Activated T-cell treated with anti-CD3 and anti-CD28 coated beads for 48 hours (primary cell): ENCODE measurements at places on chromosomes 6 and 20.
A peak's percentile ranks its signal among the peaks of the same experiment; 100 is the strongest.

DNA sequence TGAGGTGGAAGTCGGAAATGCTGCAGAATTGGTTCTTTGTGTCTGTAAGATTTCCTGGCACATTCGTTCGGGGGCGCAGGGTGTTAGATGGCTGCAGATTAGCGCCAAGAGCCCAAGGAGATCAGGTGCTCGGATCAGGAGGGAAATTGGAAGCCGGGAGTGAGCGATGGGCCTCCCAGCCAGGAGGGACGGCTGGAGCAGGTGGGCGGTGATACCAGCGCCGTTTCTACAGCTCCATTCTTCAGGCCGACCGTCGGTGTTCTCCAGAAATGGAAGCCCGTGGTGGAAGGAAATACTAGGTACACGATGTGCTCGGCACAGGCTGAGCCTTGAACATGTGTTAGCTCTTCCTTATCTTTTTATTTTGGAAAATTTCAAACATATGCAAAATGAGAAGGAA is 6.5 kb downstream of the SIRPA start:
- DNase-seq, result no peak

- DNase-seq, result no peak
Measured at GRCh38 chr6:166566026-166567011, 20.2 kb downstream of the RAMACL start.

- peak; percentile 50 for DNase-seq
Measured at GRCh38 chr20:4108495-4109306, 93.3 kb upstream of the RNF24 start.

GRCh38 chr20:18430172-18430826 is 36.5 kb downstream of the DZANK1 start:
- DNase-seq, result no peak

- DNase-seq, result no peak
Measured at GRCh38 chr6:116244284-116244683, 9.6 kb downstream of the TSPYL4 start.

- no peak for DNase-seq
Measured at GRCh38 chr6:120965814-120966213, 368.5 kb downstream of the TBC1D32 start.

DNA sequence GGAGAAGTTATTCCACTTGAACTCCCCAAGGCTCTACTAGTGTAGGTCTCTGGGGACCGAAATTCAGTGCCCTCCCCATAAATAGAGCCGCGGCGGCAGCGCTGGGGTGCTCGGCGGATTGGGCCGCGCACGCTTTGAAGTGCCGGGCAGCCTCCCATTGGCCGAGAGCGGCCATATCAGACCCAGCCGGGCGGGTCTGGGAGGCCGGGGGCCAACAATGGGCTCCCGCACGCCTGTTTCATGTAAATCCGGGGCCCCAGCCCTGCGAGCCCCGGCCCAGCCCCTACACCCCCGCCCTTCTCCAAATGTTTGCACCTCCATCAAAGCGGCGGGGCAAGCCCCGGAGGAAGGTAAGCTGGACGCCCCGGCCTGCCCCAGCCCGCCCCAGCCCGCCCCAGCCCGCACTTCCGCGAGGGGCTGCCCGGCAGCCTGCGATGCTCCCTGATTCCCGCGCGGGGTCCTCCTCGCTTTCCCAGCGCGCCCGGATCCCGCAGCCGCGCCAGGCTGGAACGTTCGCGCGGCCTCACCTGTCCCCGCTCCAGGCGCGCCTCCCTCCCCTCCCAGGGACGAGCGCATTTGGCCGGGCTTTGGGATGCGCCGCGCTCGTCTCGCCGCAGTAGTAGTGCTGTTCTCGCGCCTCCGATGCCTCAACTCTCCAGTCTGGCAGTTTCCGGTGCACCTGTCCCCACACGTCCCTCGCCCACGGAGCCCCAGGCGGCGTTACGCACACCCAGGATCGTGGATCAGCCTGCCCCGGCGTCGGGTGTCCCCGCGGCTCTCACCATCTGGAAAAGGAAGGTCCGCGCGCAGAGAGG is at the start of gene TBXT:
TBXT (minus strand) TSS at position 51 of the 815 bp plus-strand sequence. CDS start 260 bp downstream, outside the sequence.
- DNase-seq, result no peak

GRCh38 chr20:20333866-20334265 is 34.0 kb upstream of the INSM1 start:
- no peak for DNase-seq

DNA sequence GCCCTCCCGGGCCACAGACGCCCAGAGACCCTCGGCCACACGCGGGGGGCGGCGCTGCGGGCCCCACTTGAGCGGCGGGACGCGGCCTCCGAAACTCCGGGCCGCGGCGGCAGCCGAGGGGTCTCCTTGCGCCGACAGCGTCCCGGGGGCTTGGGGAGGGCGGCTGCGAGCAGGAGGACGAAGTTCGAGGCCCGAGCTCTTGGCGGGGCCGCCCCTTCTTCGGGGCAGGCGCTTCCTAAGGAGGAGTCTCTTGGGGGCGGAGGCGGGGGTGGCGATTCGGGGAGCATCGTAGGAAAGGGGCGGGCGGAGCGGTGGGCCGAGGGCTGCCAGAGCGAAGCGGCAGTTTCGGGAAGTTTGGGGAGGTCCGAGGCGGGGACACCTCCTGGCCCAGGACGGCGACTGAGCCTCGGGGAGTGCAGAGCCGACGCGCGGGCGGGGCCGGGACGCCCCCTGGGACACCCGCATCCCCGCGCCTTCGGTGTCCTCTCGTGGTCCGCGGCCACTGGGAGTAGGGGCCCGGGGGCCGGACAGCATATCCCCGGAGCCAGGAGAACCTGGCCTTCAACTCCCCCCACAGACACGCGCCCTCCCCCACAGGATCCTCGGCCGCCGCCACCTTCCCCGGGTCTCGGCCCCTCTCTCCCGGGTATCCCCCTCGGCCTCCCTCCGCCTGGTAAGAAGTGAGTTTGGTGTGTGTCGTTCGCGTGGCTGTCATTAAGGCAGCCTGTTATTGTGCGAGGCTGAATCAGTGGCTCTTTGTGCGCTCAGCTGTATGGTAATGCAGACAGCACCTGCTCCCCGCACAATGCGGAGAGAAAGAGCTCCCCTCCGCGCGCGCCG is 613 bp upstream of the DLL1 start:
- no peak for DNase-seq

DNA sequence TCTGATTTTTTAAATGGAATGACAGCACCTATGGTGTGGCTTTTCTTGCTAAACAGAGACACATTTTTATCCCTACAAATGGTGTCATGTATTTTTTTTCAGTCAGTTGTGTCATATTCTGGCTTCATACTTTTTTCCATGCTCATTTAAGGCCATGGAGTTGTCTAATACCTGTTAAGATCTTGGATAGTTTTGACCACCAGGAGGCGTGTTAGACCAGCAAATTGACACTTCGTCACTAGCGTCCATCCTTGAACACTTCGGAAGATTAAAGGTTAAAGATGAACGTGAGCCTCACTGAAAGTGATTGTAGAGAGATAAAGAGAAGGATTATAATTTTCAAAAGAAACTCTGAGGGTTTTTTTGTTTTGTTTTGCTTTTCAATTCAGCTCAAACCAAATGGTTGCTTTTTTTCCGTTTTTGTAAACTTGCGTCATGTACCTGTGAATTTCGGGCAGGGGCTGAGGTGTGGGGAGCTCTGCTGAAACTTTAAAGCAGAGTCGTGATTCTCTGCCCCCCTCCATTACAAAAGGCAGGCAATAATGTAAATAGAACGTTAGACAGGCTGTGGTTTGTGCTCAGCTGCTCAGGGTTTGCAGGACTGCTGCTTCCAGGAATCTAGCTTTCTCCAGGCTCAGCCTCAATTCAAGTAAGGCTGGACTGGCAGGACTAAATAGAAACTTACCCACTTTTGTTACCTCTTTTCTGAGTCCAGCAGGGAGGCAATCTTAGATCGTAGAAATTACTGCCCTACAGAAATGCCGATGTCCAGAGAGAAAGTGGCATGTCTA is 245.1 kb downstream of the FOXA2 start:
- DNase-seq, result no peak

DNA sequence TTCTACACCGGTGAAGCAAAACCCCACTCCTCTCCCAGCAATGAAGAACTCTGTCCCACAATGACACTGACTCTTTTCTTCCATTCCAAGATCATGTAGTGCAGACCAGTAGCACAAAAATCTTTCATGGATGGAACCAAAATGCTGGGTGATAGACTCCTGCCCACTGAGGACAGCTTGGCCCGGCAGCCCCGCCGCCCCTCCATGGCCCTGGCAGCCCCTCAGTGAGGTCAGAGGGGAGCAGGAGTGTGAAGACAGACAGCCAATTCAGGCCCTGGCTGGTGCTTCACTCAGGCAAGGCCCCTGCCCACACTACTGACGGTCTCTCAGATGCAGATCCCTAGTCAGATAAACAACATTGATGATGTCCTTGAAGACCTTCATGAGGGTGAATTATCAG is 131.9 kb upstream of the SYNDIG1 start:
- no peak for DNase-seq

GRCh38 chr20:56779452-56780143 is 150.5 kb downstream of the TFAP2C start:
- DNase-seq, result no peak

DNA sequence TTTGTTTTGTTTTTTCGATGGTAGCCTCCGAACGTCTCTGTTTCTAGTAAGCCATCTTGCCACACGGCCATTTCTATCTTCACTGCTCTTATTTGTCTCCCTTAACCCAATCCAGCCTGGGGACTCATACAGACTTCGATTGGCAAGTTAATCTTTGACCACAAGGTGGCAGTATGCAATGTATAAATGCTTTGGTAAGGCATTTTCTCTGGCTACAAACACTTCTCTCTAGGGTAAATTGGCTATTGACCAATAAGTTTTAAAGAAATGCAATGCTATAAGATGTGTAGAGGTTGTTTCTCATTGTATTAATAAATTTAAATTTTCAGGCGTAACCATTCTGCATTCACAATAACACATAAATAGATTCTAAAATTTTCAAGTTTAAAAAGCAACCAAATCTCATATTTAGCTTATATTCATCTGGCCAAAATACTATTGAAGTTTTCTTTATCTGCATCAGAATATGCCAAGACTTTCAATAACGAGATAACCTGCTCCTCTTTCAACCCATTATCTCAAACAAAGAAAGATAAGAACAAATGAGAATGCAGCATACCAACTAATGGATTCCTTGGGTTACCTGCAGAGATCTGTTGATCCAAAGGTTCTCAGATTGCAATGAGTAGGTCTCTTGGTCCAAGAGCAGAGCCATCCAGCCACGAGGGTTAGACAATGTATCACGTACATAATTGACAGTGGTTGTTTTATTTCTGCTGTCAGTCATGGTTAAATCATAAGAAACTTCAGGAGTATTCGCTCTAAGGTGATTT is 231.9 kb downstream of the PKHD1 start:
- DNase-seq, result no peak

DNA sequence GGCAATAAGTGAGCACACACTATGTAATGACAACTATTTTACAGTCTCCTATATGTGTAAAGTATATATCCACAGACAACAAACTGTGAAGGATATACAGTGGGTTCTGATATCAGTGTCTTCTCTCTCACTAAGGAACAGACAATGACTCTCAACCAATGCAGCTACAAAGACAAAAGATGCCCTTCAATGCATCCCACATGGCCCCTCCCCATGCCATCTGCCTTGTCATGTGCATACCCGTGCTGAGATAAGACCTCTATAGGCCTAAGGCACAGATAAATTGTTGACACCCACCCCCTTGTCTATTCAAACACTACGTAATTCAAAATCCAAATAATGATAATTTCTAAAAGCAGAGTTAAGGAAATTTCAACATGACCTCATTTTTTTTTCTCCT is 1123.5 kb upstream of the MAP3K7 start:
- no peak for DNase-seq

- no peak for DNase-seq
Measured at GRCh38 chr6:115396112-115396906, 664.4 kb downstream of the FRK start.

DNA sequence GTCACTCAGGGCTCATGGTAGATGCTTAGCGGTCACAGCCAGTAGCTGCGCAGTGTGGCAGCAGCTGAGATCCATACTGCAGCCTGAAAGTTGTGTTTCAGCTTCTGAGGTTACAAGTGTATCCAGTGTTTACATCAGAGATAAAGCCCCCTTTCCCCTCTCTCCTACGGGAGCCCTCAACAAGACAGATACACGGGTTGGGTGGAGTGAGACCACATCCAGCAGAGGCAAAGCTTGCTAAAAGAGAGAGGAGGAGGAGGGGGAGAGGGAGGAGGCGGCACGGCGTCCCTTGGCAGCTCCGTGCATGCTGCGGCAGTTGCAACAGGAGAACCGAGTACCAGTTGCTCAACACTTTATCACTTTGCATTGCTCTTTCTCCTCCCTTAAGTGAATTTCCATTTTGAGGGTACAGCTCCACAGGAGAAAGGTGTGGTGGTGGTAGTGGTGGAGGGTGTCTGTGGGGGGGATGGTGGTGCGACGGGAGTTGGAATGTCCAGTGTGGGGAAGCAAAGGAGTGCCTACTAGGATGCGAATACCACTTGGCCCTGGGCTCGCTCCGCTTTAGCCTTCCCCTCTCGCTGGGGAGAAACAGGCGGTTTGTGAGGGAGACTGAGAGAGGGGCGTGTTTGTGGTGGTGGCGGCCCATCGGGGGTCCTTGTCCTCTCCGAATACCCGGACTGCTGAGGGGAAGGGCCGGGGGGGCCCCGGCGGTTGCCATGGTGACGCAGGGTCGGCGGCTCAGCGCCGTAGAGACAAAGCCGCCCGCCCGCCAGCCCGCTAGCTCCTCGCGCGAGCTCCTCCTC is 405 bp upstream of the RNF182 start:
- DNase-seq, result no peak

DNA sequence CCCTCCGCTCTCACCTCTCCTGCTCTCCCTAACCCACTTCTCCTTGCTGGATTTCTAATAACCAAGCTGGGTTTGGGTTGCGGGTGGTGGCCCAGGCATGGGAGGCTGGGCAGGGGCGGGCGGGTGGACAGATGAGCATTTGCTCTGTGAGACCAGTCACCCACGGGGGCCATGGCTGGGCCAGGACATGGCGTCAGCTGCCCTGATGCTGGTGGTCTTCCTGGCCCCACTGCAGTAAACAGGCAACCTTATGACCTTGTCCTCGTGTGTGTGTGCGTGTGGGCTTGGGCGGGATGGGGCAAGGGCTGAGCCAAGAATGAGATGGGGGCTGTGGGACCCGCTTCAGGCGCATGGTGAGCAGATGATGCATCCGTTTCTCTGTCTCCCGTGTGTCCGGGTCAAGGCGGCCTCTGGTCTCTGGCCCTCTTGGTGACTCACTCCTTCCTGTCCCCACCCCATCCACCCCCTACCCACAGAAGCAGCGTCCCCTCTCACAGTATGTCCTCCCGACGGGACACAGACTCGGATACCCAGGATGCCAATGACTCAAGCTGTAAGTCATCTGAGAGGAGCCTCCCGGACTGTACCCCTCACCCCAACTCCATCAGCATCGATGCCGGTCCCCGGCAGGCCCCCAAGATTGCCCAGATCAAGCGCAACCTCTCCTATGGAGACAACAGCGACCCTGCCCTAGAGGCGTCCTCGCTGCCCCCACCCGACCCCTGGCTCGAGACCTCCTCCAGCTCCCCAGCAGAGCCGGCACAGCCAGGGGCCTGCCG is 41.4 kb upstream of the MYL9 start:
- DNase-seq, result no peak

DNA sequence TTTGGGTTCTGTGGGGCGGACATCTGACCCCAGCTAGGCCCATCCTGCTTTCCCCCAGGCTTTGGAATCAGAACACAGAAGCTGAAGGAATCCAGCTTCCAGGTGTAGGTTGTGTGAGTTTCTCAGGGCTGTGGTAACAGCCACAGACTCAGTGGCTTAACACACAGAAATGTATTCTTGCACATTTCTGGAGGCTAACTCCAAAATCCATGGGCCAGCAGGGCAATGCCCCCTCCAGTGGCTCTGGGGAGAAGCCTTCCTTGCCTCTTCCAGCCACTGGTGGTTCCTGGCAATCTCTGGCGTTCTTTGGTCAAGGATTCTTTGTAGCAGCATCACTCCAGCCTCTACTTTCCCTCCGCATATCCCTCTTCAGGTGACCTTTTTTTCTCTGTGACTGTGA is 1.3 kb upstream of the EMILIN3 start:
- DNase-seq, result no peak

GRCh38 chr6:15426901-15427300 is 181.0 kb downstream of the JARID2 start:
- DNase-seq, result no peak
